SHP77 treated with DMSO at 0.1 percent for 48 hours (cell line): ENCODE measurements at places on chromosomes 7 and 10.
A peak's percentile ranks its signal among the peaks of the same experiment; 100 is the strongest.

DNA sequence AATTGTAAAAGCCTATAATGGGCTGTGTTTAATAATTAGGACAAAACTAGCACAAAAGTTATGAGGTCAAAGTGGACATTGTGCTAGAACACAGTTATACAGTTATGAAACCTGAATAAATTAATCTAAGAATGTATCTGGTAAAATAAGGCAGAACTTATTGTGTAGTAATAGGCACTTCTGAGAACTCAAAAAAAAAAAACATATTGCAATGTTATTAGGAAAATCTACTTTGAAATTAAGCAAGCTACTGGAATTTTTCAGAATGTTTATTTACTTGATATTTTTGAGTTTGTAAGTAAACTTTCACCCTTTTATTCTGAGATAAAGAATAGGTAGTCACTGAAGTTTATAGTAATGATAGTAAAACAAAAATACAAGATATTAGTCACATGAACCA, 135.8 kb upstream of the ABCB5 start:
- no peak for DNase-seq

GRCh38 chr10:119270762-119271366, 63.5 kb downstream of the GRK5 start:
- DNase-seq: no peak

- DNase-seq: peak; percentile 19
These were observed 142.8 kb downstream of the ADK start for GRCh38 chr10:74293686-74294371.

- no peak for DNase-seq
These were observed 33.7 kb downstream of the RBM28 start for GRCh38 chr7:128309976-128310375.

DNA sequence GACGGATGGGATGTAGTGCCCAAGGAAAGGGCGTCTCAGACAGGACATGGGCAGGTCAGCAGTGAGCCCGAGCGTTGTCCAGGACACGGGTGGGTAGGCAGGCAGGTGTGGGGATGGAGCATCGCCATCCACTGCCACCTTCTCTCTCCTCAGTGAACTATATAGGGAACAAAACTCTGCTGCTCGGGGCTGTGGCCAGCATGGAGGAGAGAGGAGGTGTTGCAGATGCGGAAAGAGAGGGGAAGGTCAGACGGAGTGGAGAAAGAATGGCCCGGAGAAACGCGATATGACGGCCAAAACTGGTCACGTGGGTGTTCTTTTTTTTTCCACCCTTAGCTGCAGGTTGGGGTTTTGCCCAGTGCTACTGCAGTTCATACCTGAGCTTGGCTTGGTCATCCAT, 71.2 kb downstream of the GRID1 start:
- DNase-seq: no peak

GRCh38 chr7:68187532-68187931, 1190.9 kb downstream of the TYW1 start:
- no peak for DNase-seq

- no peak for DNase-seq
These were observed 157.4 kb upstream of the MAGI2 start for GRCh38 chr7:79610748-79611304.

DNA sequence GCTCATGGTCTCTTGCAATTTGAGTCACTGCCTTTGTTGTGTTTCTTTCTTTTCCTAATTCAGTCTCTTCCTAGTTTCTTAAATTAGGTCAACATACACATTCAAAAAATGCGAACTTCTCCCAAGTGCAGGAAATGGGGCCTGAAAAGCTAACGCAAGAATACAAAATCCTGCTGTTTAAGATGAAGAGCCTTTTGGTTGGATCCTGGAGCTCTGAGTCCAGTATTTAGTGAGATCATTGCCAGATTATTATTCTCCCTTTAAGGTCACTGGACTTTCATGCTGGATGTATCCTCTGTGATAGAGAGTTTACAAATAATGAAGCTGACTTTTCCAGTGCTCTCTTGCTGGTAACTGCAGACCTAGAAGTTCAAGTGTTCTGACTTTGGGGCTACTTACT, 401.9 kb upstream of the MKI67 start:
- DNase-seq: no peak

DNA sequence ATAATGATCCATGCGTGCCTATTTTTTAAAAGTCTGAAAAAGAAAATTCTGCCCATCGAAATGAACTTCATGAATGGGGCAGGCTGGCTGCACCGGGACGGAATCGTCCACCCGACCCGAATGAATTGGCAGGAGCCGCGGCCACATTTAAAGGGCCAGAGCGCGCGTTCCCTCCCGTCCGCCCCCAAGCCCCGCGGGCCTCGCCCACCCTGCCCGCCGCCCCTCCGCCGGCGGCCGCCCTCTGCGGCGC, 319 bp upstream of the GATA3 start:
- DNase-seq: no peak

DNA sequence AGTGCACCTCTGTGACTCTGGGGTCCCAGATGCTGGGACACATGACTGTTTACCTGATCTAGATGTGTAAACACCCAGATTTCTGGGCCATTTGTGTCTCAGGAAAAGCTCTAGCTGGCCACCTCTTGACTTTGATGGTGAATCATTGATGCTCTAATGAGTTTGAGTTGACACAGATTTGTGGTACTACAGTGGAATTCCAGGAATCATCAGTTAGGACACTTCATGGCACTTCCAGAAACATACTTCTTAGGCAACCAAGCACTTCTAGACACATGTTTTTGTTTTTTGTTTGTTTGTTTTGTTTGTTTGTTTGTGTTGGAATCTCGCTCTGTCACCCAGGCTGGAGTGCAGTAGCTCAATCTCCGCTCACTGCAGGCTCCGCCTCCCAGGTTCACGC, 302.2 kb upstream of the ZMIZ1 start:
- DNase-seq: no peak

DNA sequence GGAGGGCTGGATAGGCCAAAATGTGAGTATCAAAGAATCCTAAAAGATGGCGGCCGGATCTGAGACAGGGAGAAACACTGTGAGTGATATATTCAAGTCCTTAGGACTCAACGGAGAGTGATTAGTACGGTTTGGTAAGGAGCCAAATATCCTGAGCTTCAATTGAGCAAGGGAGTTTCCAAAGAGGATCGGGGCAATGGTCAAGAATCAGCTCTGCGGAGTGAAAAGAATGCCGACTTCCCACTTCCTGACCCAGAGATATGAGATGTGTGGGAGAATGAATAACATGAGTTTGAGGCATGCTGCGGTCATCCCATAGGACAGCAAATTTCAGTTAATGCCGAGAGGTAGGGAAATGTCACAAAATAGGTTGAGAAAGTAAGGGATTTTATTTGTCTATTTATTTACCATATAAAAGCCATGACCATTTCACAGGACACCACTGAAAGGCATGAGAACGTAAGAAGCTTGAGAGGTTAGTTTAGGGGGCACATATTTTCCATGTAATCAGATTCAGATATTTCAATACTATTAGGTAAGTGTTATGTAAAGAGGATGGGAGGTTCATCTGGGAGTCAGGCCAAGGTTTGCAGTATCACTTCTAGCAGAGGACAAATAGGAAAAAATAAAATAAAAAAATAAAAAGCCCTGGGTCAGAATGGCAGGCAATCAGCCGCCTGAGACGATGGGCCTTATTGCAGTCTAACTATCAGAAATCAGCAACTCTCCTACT, 165.6 kb downstream of the HGF start:
- peak; percentile 89 for DNase-seq

DNA sequence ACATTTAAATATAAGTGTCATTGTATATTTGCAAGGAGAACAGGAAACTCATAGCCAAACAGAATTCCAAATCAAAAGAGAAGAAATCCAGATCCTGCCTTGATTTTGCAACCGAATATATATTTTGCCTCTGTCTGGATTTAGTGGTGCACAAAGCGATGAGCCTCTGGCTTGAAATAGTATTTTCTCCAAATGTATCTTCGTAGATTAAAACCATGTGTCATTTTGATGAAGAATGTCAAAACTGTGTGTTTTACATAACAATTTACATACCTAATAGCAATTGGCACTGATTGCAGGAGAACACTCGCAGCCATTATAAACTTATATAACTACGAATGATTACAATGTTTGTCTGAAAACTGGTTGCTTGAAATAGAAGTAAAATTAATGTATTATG, 156.4 kb downstream of the ARID5B start:
- DNase-seq: no peak

DNA sequence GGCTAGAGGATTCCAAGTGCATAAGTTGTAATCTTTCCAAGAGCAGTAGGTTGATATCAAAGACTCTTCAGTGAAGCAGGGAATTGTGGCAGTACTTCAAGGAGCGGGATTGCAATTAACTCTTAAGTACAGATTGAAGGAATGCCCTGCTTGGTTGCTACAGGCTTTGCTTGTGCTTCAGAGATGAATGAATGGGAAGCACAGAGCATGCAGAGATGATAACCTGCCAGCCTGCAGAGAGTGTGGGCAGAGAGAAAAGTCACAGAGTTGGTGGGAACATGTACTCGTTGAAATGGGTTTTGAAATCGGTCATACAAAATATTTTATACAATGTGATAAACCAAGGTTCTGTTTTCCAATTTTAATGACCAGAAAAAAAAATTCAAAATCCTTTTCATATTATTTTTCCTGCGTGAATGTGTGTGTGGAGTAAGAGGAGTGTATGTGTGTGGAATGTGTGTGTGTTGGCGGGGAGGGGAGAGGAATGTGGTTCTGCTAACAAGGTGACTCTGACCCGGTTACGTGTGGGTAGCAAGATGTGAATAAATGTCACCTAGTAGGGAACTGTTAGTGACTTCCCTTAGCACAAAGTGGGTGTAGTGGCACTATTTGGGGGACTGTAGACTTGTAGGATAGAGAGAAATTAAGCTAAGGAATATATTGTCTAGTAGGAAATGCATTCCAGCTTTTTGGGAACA, 697.8 kb downstream of the GATA3 start:
- DNase-seq: no peak

- no peak for DNase-seq
These were observed 215.1 kb downstream of the FOXP2 start for GRCh38 chr7:114629762-114630161.

- DNase-seq: no peak
These were observed 2.9 kb downstream of the IGF2BP3 start for GRCh38 chr7:23467291-23467805.

DNA sequence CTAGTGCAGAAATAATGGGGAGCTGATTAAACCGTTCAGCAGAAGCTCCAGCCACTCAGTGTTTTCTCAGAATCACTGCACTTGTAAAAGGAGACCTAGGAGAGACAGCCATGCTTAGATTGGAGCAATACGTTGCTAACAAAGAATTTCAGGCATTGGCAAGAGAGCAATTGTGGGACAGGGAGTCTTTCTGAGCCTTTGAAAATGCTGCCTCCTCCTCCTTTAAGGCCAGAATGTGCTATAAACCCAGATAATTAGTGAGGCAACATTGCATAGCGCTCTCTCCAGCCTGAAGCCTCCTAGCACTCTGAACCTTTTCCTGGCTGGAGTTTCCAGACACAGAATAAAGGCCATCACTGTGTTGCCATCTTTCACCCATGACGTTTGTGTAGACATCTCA, 18.5 kb upstream of the PTPRN2 start:
- DNase-seq: no peak

DNA sequence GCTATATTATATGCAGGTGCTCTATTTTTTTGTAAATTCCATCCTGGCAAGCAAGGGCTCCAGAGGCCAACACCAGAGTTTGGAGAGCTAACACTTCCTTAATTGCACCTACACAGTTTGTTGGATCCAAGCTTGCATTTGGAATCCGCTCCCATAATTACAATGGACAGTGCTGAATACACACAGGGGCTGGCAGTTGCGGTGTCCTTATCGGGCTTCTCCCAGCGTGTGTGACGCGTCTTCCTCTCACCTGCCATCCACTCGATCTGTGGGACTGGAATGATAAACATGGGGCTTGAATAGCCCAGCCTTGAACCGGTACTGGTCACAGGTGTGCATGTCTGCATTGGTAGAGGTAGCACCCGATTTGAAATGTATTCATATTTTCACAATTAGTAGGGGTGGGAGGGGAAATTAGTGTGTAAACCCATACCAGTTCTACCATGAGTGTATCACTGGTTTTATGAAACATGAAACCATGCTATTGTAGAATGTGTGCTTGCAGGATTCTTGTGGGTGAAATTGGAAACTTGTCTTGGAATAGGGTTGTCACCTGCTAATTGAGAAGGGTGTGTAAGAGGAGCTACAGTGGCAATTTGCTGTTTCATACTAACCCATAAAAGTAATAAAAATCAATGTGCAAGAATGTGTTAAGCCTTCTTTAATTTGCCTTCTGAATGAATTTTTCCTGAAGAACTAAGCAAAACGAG, 316.5 kb downstream of the WDR11 start:
- DNase-seq: no peak

- no peak for DNase-seq
These were observed 165.2 kb downstream of the PTEN start for GRCh38 chr10:88028654-88029053.

DNA sequence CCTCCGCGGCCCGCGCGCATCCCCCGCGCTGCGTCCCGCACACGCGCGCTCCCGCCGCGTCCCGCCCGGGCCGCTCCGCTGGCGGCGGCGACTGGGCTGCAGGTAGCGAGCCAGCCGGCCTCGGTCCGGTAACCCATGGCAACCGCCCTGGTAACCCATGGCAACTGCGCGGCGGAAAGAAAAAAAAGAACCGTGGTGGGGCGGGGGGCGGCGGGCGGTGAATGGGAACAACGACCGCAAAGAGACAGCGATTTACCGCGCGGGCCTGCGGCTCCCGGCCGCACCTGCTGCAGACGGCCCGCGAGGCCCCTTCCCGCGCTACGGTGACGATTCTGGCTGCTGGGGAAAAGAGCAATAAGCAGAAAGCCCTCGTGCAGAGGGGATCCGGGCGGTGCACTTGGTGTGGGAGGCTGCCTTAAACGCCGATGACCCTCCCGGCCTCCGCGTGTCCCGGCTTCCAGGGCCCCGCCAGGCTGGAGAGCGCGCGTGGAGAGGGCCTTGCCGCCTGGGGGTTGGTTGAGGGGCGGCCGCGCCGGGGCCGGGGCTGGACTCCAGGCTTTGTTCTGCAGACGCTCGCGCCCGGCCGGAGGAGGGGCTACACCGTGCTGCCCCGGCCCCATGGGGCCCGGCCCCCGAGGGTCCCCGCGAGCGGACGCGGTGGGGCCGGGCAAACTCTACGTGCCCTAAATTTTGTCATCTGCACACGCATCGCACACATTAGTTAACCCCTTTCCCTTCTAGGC, 84.7 kb downstream of the SNX10 start:
- DNase-seq: peak; percentile 62

GRCh38 chr10:55146032-55146431, 345.0 kb upstream of the PCDH15 start:
- no peak for DNase-seq

GRCh38 chr7:156025675-156026074, 213.4 kb upstream of the SHH start:
- no peak for DNase-seq

DNA sequence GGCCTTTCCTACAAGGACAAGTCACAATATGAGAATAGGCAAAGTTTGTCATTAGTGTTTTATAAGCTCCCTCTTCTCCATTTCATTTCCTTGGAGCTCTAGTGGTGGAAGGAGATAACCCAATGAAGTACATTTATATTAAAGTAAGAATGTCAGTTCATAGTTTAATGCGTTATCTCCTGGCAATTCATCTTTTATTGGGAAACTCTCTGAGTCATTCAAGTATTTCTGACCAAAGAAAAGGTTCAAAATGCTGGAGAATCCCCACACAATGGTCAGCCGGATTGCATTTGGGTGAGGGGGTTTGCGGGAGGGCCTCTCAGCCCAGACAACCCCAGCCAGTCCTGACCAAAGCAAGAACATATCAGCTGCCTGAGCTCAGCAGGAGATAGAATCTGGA, 321.5 kb upstream of the NRP1 start:
- DNase-seq: no peak

GRCh38 chr7:66213637-66214036, 8.5 kb downstream of the TPST1 start:
- DNase-seq: no peak

GRCh38 chr10:105370692-105371091, 729.6 kb downstream of the SORCS3 start:
- no peak for DNase-seq

- DNase-seq: peak; percentile 55
These were observed 54.5 kb downstream of the COL1A2 start for GRCh38 chr7:94449151-94449725.
